ENCODE measurements at places on chromosomes 3 and 15. TPM values are rescaled to one million over a fixed set of nuclear protein-coding genes. Genes with fewer than 3 reads are reported as not detected.

SLC12A8 gene
- 12.5 TPM for total RNA-seq

NEDD4 gene
- total RNA-seq = 17.8 TPM

MUC13 gene
- total RNA-seq = not detected

MINAR1 gene
- total RNA-seq = 0.08 TPM

HCLS1 gene
- total RNA-seq = 0.39 TPM

STX19 gene
- total RNA-seq = not detected

ADCY5 gene
- total RNA-seq = 0.08 TPM

EFCAB12 gene
- total RNA-seq = not detected

SPTBN5 gene
- total RNA-seq = 0.31 TPM

ITGA11 gene
- 0.08 TPM for total RNA-seq

FAM81A gene
- 0.04 TPM for total RNA-seq

ADAMTSL3 gene
- not detected for total RNA-seq

PFN2 gene
- total RNA-seq = 150 TPM
